ENCODE measurements at places on chromosomes 3 and 15.

- DNase-seq: no peak
Measured at GRCh38 chr3:166606988-166607387, 769.8 kb upstream of the BCHE start.

- DNase-seq: no peak
Measured at GRCh38 chr3:163462446-163462845, 1615.8 kb downstream of the SI start.

- no peak for DNase-seq
Measured at GRCh38 chr3:190826018-190826417, 36.5 kb downstream of the GMNC start.

DNA sequence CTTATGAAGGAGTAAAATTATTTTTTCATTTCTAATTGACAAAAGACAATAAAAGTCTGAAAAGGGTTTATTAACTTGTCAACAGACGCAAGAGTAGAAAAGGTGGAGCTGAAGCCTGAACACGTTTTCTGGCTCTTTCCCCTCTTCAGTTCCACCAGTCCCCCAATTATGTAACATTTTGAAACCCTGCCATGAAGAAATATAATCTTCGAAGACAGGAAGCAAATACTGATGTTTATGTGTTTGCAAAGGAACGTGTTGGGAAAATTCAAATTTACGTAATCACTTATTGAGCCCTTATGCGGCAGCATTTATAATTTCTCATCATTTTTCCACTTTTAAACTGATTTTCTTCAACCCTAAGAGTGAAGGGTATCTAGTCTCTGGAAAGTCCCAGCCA is 767 bp downstream of the AP3S2 start:
- DNase-seq: no peak

DNA sequence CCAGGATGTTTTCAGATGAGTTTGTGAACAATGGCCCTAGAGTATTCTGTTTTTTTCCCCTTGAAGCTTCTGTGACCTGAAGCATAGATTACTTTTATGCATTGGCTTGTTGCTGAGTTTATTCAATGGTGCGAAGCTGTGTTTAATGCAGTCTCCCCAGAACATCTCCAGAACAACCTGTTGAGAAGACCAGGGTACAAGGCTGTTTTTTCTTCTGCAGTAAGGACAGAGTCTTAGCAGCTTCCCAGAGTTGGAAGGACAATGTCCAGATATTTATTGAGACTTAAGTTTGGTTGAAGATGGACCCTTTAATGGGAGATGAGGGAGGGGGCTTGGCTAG is 295.6 kb downstream of the LRTM1 start:
- DNase-seq: no peak

- DNase-seq: no peak
Measured at GRCh38 chr3:65004795-65005295, 317.0 kb upstream of the ADAMTS9 start.

GRCh38 chr3:73581134-73581846 is 43.5 kb downstream of the PDZRN3 start:
- no peak for DNase-seq

DNA sequence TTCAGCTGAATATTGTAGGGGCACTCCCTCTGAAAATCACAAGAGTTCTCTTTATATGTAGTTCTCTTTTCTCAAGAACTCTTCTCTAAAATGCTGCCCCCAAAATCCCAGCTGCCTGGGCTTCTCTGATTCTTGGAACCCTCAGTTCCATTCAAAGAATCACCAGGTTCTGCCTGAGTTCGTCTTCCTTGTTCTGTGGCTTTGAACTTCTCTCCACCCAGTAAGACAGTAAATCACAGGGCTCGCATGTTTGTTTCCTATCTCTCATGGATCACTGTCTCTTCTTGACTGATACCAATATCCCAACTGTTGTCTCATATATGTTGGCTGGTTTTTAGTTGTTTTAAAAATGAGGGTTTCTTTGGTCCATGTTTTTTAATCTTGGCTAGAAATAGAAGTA is 359.5 kb upstream of the CBLB start:
- DNase-seq: no peak

GRCh38 chr15:88269356-88270062 is 13.0 kb upstream of the NTRK3 start:
- no peak for DNase-seq

DNA sequence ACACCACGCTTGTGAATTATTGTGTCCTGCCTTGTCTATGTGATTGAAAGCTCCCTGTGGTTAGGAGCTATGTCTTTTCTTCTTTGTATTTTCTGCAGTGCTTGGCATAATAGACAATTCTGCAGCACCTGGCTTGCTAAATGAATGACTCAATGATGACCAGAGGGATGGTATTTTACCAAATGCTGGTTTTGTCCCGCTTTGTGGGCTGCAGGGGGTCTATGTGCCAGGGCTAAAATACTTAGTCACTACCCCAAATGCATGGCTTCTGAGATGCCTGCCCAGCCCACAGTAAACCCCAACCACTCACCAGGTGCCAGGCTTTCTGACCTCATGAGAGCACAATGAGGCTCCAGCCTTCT is 50.9 kb downstream of the BOC start:
- no peak for DNase-seq

DNA sequence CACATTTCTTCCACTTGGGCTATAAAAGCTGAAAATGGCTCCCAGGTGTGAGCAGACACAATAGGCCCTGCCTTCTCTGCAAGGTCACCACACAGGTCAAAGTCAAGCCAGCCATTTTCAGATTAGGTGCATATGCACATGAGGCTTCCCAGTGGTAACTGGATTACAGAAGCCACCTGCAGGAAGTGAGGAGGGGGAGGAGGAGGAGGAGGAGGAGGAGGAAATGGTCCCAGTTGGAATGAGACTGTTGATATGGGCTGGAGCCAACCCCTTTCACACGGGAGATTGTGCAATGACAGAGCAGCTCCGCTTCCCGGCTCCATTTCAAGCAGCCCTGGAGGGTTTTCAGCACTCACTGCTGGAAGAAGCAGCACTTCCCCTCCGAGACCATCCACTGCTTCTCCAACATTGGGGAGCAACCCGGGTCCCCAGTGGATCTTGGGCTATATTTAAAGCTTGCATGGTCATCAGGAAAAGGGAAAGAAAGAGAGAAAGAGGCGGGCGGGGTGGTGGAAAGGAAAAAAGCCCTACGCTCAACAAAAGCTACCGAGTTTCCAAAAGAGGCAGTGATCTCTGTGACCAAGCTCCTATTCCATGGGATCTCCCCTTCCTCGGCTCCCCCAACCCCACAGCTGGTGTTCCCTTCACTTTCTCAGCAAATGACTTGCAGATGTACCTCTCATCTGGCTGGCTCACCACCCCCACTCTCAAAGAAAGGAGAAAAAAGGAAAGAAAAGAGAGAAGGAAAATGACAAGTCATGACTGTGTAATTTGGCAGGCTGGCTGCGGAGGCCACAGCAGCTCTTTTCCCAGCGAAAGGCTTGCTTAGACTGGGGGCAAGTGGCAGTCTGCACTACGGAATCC is 58.3 kb downstream of the LRIG1 start:
- DNase-seq: no peak

- DNase-seq: no peak
Measured at GRCh38 chr3:144409319-144409718, 437.7 kb downstream of the DIPK2A start.

- no peak for DNase-seq
Measured at GRCh38 chr15:48557335-48557734, 88.2 kb downstream of the FBN1 start.

- no peak for DNase-seq
Measured at GRCh38 chr3:45683417-45684326, 5.5 kb upstream of the SACM1L start.

GRCh38 chr3:170602556-170602955 is 16.7 kb upstream of the SLC7A14 start:
- DNase-seq: no peak

DNA sequence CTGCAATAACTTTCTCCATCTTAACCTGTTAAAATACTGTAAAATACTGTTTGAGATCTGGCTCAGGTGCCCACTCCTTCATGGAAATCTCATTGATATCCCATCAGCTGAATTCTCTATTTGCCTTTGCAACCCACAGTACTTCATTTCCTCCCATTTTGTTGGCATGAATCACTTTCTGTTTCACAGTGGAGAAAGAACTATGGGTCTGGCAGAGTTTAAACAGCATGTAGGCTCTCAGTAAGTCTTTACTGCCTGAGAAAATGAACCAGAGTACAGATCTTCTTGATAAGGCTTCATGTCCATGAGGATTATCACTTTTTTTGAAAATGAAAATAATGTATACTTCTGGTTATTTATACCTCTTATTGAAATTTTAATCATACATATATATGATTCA is 245.9 kb downstream of the NAALADL2 start:
- no peak for DNase-seq

- no peak for DNase-seq
Measured at GRCh38 chr3:18264361-18264760, 160.8 kb downstream of the SATB1 start.

DNA sequence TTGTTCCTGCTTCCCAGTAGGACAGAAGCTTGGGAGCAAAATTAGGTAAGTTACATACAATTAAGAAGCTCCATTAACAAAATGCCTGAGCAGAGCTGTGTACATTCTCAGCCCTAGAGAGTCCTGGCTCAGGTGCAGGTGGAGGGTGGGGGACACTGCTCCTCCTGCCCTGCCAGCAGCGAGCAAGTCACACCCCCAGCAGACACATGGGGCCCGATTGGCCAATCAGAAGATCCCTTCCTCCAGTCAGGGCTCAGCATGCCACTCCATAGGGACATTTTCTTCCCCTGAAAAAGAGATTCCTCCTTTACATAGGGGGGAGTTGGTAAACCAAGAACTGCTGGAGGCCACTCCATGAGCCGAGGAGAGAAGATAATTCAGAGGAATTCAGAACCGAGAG is 62.1 kb downstream of the PLXNA1 start:
- DNase-seq: no peak

DNA sequence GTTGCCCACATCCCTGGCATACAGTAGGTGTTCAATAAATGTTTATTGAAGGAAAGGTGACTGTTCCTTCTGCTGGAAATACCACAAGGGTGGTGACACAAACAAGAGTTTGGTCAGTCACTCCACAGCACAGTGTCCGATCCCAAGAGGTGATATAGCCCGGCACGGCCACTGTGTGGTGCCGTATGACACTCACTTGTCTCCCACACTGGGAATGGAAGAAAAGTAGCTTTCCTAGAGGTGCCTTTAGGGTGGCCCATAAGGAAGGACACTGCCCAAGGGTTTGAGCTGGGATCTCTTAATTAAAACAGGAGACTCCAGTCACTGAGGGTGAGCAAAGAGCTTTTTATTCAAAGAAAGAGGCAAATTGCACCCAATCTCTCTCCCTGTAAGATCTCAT is 40.5 kb downstream of the TGM4 start:
- DNase-seq: no peak

- DNase-seq: no peak
Measured at GRCh38 chr3:156776871-156777270, 49.3 kb upstream of the LEKR1 start.

- no peak for DNase-seq
Measured at GRCh38 chr3:113985541-113985940, 37.7 kb downstream of the ZDHHC23 start.

DNA sequence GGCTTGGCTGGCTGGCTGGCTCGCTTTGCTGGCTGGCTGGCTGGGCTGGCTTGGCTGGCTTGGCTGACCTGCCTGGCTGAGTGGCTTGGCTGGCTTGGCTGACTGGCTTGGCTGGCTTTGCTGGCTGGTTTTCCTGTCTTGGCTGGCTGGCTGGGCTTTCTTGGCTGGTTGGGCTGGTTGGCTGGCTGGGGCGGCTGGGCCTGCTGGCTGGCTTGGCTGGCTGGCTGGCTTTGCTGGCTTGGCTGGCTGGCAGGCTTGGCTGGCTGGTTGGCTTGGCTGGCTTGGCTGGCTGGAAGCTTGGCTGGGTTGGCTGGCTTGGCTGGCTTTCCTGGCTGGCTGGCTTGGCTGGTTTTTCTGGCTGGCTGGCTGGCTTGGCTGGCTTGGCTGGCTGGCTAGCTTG is 435.6 kb downstream of the GOLGA6L6 start:
- no peak for DNase-seq

DNA sequence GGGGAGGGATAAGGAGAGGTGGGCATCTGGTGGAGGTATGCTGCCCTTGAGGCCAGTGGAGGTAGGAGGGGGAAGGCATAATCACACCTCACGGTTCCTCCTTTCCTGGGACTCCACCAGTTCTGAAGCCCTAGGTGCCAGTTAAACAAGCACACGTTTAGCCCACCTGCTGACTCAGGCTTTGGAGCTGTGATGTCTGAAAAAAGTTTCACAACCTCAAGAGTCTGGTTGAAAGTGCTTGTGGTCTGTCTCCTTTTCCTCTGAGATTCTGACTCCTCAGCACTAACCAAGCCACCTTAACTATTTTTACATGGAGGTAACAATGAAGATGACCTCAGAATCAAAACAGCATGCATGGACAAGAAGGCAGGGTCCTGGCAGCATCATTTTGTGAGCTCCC is 23.0 kb downstream of the HPS3 start:
- no peak for DNase-seq

DNA sequence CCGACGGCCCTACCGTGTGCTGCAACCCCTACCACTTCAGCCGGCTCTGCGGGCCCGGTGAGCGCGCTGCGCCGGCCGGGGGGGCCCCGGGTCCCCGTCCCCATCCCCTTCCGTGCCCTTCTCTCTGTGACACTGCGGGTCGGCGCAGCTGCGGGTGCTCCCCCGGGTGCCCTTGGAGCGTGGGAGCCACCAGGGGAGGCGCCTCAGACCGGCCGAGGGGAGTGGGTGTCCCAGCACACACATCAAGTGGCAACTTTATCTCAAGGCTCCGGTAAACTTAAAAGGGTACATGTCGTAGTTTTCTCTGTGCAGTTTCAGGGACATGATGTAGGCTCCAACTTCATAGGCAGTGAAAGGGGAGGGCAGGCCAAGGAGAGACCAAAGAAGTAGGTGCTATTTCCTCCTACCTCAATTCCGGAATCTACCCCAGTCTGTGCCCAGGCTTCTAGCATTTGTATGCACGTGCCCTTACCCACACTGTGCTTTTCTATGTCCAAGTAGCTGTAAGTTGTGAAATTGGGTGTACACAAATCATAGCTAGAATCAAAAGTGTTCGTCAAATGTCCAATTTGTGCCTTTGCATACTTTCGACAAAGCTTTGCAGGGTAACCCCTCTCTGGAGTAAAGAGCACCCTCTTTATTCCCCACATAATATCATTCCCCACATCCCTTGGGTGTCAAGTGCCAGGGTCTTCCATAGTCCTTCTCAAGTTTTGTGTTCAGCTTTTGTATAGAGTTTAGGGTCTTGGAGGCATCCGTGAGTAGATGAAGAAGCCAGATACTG is 2.2 kb downstream of the SMAD6 start:
- DNase-seq: no peak

DNA sequence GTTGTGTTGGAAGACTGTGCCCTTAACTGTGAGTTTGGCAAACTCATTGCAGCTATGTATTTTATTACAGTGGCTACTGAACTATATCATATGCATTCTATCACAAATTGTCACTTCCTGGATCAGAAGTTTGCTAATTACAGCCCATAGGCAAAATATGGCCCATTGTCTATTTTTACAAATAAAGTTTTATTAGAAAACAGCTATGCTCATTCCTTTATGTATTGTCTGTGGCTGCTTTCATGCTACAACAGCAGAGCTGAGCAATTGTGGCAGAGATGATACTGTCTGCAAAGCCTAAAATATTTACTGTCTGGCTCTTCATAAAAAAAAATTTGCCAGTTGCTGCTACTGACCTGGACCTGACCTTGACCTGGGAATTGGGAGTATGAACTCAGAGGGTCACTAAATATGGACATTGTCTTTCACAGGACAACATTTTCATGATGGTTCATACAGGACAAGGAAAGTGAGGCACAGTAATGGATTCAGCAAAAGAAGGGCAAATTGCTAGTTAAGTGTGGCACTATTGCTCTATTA is 316.9 kb downstream of the ZNF621 start:
- DNase-seq: no peak
